ENCODE measurements at places on chromosomes 5 and 9.

DNA sequence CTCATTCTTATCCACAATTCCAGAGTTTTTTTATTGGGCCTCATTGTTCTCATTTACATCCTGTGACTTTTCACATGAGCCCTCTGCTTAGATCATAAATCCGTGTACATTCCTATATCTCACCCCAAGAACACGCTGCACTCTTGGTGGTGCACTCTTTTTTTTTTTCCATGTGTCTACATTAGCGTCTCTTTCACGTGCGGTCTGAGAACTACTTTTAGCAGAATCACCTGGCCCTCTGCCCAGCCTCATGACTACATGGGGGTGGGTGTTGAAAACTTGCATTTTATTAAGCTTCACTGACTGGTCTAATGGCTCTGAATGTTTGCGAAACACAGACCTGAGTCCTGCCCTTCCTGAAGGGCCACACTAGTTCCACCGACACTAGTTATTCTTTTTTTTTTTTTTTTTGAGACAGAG lies 18.6 kb downstream of the C9orf57 start:
- DNase-seq: no peak

DNA sequence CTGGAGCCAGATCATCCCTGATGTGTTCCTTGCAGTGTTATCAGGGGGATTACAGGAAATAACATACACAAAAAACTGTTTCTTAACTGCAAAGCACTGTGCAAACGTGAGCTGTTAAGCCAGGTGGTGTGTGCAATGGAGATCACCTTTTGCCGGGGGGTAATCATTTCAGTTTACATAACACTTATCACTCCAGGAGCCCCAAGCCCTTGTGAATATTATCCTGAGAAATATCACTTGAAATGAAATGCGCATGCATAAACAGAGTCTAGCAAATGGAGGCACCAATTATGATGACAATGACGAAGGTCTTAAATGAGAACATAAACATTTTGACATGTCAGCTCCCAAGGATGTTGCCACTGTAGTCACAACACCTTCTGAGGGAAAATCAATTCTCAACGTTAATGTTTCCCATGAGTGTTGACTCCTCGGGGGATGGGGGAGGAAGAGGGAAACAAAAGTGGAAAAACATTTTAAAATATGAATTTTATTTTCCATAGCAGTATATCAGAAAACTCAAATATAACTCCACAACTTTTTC lies 54.5 kb upstream of the RAD23B start:
- DNase-seq: peak; percentile 81

DNA sequence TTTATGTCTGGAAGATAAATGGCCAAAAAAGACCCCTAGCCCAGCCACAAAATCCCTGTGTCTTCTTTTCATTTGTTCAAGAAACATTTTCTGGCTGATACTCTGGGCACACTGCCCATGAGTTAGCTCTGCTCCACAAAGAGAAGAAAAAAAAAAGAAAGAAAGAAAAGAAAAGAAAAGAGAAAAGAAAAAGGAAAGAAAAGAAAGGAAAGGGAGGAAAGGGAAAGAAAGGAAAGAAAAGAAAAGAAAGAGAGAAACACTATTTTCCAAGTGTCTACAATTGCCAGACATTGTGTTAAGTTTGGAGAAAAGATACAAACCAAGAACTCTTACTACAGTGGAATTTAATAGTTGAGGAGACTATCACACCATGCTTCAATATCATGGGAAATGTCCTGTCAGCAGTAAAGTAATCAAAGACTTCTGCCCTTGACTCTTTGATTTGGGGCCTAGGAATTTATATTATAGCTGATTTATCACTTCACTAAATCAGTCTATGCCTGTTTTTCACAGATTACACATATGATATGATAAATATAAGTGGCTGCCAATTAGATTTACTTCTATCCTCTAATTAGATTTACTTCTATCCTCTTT lies 3.0 kb downstream of the TRMO start:
- DNase-seq: no peak

DNA sequence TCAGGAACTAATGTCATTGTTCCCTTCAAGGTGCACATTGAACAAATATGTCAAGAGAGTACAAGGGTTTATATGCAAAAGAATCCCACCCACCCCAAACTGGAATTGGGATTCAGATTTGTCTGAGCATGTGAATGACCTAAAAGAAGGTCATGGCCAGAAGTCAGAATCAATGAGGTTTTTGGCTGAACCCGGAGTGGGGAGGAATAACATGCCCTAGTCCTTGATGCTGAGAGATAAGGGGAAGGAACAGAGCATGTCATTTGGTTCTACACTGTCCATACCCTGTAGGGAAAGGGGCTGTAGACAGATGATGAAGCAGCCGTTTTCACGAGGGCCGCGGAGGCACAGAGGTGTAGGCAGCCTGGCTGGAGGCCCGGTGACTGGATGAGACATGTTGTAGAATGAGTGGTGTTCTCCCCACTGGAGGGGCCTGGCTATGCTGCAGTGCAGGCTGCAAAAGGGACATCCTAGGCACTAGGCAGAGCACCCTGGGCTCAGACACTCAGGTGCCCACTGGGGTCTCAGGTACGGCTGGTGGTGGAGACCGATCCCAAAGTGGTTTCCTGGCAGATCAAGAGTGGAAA lies 65.9 kb downstream of the ZFAND5 start:
- no peak for DNase-seq

- DNase-seq: no peak
Observed at GRCh38 chr5:10875201-10875768, 114.3 kb upstream of the DAP start.

DNA sequence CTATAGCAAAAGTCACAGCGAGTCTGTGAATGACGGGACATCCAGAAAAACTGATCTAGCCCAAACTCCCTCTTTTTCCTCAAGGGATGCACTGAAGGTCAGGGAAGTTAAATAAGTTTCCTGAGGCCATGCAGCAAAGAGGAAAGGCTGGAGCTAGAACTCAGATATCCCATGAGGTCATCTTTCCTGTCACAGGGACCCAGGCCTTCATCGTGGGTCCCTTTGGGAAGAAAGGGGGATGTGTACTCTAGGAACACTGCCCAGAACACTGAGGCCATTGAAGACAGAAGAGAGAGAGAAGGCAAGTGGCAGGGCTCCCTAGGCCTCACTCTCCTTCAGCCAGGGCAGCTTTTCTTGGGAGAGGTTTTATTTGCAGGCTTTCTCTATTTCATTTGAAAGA lies 182.0 kb downstream of the EBF1 start:
- no peak for DNase-seq

DNA sequence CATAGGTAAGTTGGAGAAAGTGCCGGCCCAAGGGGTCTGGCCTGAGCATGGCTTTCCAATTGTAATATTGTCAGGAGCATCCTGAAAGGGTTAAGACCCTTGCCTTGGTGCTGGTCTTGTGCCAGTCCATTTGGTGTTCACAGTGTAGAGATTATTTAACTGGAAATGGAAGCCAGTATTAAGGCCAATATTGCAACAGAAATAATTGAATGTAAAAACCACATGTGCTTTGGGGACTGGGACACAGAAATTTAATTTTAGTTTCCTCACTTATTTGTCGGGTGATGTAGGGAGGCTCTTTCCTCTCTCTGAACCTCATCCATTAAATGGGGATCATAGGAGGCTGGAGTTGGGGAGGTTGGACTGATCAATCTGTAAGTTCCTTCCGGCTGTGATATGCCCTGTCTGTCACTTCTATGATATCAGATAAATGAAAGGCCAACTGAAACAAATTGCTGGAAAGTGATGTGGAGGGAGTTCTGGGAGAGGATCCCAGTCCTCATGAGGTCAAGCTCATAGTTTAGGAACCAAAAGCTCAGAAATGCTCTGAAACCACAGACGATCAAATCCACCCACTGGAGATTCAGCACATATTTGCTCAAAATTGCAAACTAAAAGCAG lies 54.8 kb upstream of the COL15A1 start:
- no peak for DNase-seq

DNA sequence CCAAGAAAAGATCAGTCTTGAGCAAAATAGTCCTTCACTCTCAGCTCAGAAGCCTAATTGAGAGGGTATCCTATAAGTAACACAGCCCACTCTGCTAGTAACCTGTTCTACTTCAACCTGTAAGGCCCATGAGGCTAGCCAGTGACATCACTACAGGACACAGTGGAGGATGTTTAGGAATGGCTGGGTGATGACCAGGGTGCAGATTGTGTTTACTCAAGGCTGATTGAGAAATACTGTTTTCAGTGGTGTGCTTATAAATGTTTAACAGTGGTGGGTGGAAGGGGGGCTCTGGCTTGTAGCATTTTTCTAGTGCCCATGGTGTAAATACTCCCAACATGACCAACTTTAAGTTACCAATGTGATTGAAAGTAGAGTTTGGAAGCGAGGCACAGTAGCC lies 159.8 kb upstream of the CCDC152 start:
- DNase-seq: no peak

- DNase-seq: peak; percentile 8
Observed at GRCh38 chr9:122498883-122499288, 11.7 kb upstream of the OR1J2 start.

DNA sequence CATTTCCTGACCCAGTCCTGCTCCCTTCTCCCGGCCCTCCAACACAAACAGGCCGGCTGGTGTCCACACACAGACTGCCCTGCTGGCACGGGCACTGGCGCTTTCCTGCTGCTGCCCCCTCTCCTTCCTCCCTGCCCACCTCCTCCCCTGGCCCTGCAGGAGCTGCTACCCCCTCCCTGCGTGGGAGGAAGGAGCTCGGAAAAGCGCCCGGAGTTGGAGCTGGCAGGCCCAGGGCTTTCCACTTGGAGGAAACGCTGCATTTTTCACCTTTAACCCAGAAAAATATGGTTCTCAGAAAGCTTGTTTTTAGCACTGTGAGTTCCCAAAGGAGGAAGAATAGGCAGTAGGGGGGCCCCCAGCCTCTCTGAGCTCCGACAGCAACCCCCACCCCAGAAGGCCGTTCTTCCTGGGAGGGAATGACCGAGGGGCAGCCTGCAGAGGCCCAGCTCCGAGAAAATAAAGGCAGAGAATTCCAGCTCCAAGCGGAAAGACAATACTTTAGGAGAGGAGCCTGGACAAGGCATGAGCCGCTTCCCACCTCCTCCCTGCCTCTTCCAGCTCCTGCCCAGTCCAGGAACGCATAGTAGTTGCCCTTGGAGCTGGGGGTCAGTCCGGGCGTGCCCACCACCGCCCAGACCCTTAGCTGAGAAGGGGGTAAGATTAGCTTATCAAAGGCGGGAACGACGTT lies 88.9 kb downstream of the LIFR start:
- no peak for DNase-seq

DNA sequence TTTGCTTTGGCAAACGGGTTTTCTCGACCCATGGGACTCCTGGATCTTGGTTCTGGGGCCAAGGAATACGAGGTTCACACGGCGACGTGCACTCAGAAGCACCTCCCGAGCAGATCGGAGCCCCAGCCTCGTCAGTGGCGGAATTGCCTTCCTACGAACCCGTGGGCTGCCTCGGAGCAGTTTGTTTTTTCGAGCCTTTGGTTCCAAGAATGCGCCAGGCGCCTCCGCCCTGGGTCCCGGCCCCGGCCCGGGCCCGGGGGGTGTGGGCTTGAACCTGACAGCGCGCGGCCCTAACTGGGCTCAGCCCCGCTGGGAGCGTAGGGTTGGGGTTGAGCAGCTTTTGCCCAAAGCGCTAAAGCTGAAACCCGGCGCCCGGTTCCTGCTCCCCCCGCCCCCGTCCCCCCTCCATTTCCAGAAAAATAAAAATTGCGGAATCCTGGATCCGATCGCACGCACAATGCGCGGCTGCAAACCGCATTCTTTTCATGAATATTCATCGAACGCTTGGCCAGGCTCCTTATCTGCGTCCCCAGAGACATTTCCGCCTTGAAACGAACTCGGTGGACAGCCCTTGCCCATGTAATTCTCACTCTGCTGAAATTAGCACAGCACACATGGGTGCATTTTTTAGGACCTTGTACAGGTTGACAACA lies 1.0 kb downstream of the BASP1 start:
- peak; percentile 24 for DNase-seq

DNA sequence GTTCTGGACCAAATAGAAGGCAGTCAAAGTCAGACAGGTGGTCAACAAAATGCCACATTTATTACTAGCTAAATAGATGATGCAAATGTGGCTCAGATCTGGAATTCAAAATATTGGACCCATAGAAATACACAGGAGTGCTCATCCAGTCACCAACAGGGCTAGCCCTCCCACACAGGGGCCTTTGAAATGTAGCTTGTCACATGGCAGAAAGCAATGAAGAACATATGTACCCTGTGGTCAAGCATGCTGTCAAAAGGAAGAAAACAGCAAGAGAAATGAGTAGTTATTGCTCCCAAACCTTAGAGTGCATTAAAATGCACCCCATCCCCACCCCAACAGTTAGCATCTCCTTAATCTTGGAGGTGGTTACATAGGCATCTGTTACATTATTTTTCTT lies 20.9 kb upstream of the CCDC112 start:
- DNase-seq: no peak

GRCh38 chr9:126955811-126956210 lies 41.2 kb downstream of the RALGPS1 start:
- no peak for DNase-seq

GRCh38 chr5:79069488-79070349 lies at the start of the genes BHMT2 and DMGDH:
TSS of gene BHMT2 (plus strand) at chr5:79069767. CDS start at chr5:79069783, 16 bp downstream.
TSS of gene DMGDH (minus strand) at chr5:79069674. CDS start at chr5:79069620, 54 bp downstream.
- no peak for DNase-seq

Data from DMS153 (cell line).